Natural killer cell treated with Interleukin-12 subunit alpha and Interleukin-12 subunit beta and Interleukin-15 and Interleukin-18, amount 100 ng/mL, for 72 hours (primary cell): ENCODE measurements at places on chromosomes 6 and 20. TPM values are rescaled to one million over a fixed set of nuclear protein-coding genes. Genes with fewer than 3 reads are reported as not detected.

Gene MDFI
- total RNA-seq: not detected

DNA sequence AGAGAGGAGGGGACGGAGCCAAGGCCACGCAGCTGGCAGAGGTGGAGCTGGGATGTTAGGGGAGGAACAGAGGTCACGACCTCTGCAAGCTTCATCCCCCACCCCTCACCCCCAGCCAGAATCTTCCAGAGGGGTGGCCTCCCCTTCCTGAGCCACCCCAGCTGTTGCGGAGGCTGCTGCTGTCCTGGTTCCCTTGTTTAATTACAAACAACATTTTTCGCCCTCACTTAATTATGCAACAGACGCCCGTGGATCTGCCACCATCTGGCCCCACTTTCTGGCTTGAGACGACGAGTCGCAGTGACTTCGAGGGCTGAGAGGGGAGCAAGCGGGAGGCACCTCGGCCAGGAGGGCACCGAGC is 153.7 kb upstream of the PTPN1 start:
- H3K27me3 ChIP-seq: peaks cover 6% of the 10 kb centered on the region
- no peak overlapping the region for H3K27ac ChIP-seq
- no peak for DNase-seq
- H3K4me1 ChIP-seq: peaks cover 36% of the 10 kb centered on the region

- no peak overlapping the region for H3K27ac ChIP-seq
- no peak overlapping the region for H3K4me3 ChIP-seq
- H3K27me3 ChIP-seq: peaks cover 7% of the 10 kb centered on the region
- no peaks in the 10 kb centered on the region for H3K36me3 ChIP-seq
- H3K4me1 ChIP-seq: no peaks in the 10 kb centered on the region
Observed at GRCh38 chr6:138622967-138623366, 123.7 kb upstream of the NHSL1 start.

GRCh38 chr6:46138281-46138680 is 8.5 kb downstream of the ENPP4 start:
- H3K27ac ChIP-seq: no peak overlapping the region
- H3K36me3 ChIP-seq: peaks cover 6% of the 10 kb centered on the region
- H3K4me1 ChIP-seq: peaks cover 54% of the 10 kb centered on the region
- H3K27me3 ChIP-seq: no peaks in the 10 kb centered on the region

Gene SIM1
- total RNA-seq: not detected

DNA sequence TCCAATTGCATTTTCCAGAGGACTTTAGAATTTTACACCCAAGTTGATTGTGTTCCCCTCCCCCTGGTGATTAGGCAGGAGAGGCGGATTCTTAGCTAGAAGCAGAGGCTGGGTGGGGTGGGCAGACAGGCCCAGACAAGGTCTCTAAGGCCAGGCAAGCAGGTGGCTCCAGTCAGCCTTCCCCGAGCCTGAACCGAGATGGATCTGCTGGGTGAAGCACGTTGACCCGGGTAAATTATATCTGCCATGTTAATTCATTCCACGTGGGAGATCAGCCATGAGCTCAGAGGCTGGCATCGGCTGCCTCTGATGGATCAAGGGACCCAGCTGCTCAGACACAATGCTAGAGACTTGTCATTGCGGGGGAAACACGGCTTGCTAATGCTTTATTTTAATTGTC is 159.5 kb upstream of the MAFB start:
- DNase-seq: no peak
- H3K36me3 ChIP-seq: no peaks in the 10 kb centered on the region

Gene MLN
- not detected for total RNA-seq

GRCh38 chr6:11952316-11952715 is 59.8 kb upstream of the HIVEP1 start:
- no peaks in the 10 kb centered on the region for H3K4me1 ChIP-seq
- no peak overlapping the region for H3K27ac ChIP-seq
- H3K27me3 ChIP-seq: no peaks in the 10 kb centered on the region
- no peak for DNase-seq

Gene GMEB2
- total RNA-seq: 15.5 TPM

Gene TXLNB
- total RNA-seq: 0.05 TPM

Gene CTAGE9
- not detected for total RNA-seq

DNA sequence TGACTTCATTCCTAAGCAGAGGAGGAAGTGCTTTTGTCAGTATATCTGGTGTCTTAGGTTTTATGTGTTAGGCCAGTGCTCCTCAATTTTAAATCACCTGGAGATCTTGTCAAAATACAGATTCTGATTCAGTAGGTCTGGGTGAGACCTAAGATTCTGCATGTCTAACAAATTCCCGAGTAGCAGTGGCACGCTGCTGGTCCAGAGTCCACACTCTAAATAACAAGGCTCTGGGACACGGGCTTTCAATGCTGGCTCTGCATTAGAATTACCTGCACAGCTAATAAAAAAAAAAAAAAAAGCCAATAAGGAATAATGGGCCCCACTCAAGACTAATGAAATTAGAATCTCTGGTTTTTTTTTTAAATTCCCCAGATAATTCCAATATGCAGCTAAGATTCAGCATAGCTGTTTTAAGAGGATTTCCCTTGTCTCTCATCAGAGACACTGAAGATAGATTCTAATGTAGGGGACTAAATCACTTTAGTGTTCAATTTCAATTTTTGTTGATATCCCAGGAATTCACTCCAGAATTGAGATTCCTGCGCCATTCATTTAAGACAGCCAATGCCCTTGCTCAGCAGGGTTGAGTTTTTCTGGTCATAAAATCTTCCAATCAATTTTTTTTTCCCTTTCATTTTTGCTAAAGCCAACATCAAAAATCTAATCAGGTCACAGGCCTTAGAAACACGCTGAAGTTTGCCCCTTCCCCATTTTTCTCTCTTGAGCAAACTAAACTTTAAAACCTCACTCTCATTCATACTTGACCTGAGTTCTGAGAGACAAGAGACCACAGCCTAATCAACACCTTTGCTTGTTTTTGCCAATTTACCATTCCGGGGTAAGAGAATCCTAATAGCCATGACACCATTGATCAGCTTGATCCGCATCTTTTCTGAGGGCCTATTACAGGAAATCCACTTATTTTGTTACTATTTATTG is 2.4 kb downstream of the TDP2 start:
- H3K4me1 ChIP-seq: peaks cover 62% of the 10 kb centered on the region
- H3K36me3 ChIP-seq: peaks cover 17% of the 10 kb centered on the region

DNA sequence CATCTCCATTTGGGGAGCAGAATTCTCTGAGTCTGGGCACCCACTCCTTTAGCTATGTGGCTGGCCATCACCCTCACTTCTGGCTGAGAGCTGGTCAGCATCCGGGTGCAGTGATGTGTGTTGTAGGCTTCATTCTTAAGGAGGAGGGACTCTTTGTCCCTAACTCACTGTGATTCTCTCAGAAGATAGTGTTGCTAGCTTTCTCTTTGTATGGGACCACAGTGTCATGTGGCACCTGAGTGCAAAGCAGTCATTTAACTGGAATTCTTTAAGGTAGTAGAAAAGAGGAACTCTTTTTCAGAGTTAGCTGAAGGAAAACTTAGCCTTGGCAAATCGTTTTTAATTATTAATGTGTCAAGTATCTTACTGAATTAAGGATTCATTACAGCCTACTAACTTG is 165.9 kb downstream of the JARID2 start:
- H3K27me3 ChIP-seq: no peaks in the 10 kb centered on the region
- peak overlapping the region; percentile 88 for H3K27ac ChIP-seq
- H3K4me3 ChIP-seq: peak overlapping the region; percentile 65
- peaks cover 65% of the 10 kb centered on the region for H3K4me1 ChIP-seq
- peaks cover 9% of the 10 kb centered on the region for H3K36me3 ChIP-seq

- no peaks in the 10 kb centered on the region for H3K36me3 ChIP-seq
- no peaks in the 10 kb centered on the region for H3K4me1 ChIP-seq
- H3K27me3 ChIP-seq: peaks cover 6% of the 10 kb centered on the region
Observed at GRCh38 chr20:53045941-53046340, 73.8 kb downstream of the TSHZ2 start.

DNA sequence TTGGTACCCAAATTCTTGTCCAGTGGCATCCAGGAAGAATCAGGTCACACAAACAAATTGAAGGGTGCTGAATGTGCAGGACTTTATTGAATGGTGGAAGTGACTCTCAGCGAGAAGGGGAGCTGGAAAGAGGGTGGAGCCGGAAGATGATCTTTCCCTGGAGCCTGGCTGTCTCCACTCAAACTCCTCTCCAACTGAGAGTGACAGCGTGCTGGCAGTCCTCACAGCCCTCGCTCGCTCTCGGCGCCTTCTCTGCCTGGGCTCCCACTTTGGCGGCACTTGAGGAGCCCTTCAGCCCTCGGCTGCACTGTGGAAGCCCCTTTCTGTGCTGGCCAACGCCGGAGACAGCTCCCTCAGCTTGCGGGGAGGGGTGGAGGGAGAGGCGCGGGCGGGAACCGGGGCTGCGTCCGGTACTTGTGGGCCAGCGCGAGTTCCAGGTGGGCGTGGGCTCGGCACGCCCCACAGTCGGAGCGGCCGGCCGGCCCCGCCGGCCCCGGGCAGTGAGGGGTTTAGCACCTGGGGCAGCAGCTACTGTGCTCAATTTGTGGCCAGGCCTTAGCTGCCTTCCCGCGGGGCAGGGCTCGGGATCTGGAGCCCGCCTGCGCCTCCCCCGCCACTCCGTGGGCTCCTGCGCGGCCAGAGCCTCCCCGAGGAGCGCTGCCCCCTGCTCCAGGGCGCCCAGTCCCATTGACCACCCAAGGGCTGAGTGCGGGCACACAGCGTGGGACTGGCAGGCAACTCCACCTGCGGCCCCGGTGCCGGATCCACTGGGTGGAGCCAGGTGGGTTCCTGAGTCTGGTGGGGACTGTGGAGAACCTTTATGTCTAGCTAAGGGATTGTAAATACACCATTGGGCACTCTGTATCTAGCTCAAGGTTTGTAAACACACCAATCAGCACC is 26.7 kb upstream of the MBOAT1 start:
- H3K4me3 ChIP-seq: no peak overlapping the region
- no peak overlapping the region for H3K27ac ChIP-seq
- no peaks in the 10 kb centered on the region for H3K36me3 ChIP-seq
- H3K4me1 ChIP-seq: no peaks in the 10 kb centered on the region
- DNase-seq: no peak

DNA sequence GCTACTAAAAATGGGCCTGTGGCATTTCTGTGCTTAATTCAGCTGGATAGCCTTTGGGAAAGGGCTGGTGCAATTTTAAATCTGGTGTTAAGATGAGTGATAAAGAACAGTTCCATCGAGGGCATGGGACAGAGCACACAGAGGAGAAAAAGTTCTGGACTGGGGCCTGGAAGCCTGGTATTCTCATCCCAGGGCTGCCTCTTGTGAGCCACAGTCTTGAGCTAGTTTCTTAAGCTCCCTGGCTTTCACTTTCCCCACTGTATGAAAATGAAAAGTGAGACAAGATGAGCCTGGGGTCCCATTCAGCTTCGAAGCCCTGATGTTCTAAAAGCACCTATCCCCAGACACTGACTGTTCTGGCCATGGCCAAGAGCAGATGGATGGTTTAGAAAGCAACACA is 14.3 kb upstream of the LAMA4 start:
- no peak overlapping the region for H3K27ac ChIP-seq
- peaks cover 38% of the 10 kb centered on the region for H3K27me3 ChIP-seq
- H3K4me3 ChIP-seq: no peak overlapping the region
- H3K36me3 ChIP-seq: no peaks in the 10 kb centered on the region

DNA sequence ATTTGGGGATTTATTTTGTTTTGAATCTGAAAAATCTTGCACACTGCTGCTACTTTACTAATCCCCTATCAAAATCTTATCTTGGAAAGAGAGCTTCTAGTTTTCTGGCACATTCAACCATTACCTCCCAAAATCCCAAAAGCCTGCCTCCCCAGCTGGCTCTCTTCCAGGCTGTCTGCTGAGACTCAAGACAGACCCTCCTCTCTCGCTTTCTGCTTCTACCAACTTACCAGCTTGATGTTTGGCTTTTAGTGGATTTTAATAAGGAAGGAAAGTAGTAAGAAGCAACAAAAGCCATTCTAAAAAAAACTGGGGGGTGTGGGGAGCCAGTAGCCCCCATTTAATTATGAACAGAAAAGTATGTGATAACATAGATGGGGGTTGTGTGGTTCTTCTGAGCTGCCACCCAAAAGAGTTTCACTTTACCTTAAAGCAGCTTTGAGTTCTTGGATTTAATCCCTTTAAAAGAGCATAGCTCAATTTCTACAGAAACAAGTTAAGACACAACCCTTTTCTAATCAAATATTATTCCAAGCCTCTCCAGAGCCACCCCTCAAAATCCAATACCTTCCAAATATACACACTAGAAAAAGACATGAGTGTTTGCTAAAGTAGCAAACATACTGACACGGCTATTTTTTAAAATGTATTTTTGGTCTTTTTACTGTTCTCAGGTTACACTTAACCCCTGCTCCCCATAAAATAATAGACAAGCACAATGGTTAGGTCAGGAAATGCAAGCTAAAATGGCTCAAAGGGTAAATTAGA is 71.7 kb downstream of the ATP9A start:
- H3K36me3 ChIP-seq: no peaks in the 10 kb centered on the region
- H3K4me1 ChIP-seq: peaks cover 4% of the 10 kb centered on the region
- H3K27ac ChIP-seq: peak overlapping the region; percentile 47
- H3K4me3 ChIP-seq: no peak overlapping the region

Gene GSTA1
- not detected for total RNA-seq

DNA sequence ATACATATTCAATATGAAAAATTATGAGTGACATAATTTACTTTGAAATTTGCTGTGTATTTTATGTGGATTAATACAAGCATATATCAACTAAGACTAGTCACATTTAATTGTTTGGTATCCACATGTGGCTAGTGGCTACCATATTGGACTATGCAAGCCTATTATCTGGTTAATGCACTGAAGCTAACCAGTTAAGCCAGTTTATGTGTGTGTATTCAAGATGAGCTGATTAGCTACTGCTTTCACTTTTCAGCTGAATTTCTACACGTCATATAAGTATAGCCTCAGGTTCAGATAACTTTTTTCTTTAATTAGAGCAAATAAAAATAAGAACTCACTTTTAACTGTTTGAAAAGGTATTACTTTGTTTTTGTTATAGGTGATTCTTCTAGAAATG is 903.7 kb downstream of the TFAP2A start:
- no peaks in the 10 kb centered on the region for H3K4me1 ChIP-seq
- no peak overlapping the region for H3K4me3 ChIP-seq
- H3K27ac ChIP-seq: no peak overlapping the region
- H3K27me3 ChIP-seq: no peaks in the 10 kb centered on the region

DNA sequence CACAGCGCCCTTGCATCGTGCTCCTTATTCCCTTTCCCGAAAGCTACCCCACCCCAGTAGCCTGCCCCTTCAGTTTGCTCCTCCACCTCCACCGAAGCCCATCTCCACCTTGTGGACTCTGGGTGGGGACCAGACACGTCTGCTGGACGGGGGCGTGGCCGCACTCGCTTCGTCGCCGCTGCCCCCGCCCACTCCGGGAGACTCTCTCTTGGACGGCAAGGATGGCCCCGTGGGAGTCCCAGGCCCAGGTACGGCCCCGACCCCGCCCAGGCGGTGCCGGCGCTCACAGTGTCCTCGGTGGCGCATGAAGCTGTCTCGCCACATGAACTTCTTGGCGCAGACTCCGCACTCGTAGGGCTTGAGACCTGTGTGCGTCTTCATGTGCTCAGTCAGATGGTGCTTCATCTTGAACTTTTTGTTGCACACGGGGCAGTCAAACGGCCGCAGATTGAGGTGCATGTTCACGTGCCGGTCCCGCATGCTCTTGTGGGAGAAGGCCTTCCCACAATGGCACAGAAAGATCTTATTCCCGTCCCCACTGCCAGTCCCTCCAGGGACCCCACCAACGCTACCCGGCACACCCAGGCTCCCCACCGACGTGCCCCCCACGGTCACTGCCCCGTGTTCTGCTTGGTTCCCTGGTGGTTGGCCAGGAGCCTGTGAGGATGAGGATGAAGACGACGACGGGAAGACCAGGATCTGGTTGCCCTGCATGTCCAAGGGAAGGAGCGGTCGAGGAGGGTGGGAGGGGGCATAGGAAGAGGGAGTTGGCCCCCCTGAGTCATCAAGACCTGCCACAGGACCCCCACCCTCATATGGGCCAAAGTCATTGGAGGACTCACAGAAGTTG is 1.3 kb upstream of the TAPBP start:
- no peaks in the 10 kb centered on the region for H3K27me3 ChIP-seq
- peak overlapping the region; percentile 95 for H3K27ac ChIP-seq
- DNase-seq: peak; percentile 66
- H3K4me3 ChIP-seq: peak overlapping the region; percentile 97

Gene VTA1
- 48.0 TPM for total RNA-seq
